ENCODE measurements at places on chromosomes 1 and 21. TPM values are rescaled to one million over a fixed set of nuclear protein-coding genes. Genes with fewer than 3 reads are reported as not detected.

Gene MIXL1
- total RNA-seq: 0.13 TPM

Gene LYPD8
- total RNA-seq: not detected

Gene NR5A2
- 27.8 TPM for total RNA-seq

Gene AGT
- total RNA-seq: not detected

Gene FLG2
- total RNA-seq: not detected

Gene NECTIN4
- 0.40 TPM for total RNA-seq

Gene SEC16B
- 0.40 TPM for total RNA-seq

Gene LCE3E
- not detected for total RNA-seq

Gene DAB1
- total RNA-seq: not detected

Gene GABRD
- total RNA-seq: not detected

Gene CLCNKB
- not detected for total RNA-seq

Gene PCP4L1
- total RNA-seq: not detected
